ENCODE measurements at places on chromosomes 5 and 9.
A peak's percentile ranks its signal among the peaks of the same experiment; 100 is the strongest.

GRCh38 chr9:109967651-109968642, 187.9 kb downstream of the PALM2AKAP2 start:
- peak; percentile 43 for DNase-seq

- DNase-seq: no peak
These were observed 69.8 kb upstream of the CNTLN start for GRCh38 chr9:17065062-17065461.

GRCh38 chr9:75626860-75627259, 263.6 kb upstream of the PCSK5 start:
- no peak for DNase-seq

DNA sequence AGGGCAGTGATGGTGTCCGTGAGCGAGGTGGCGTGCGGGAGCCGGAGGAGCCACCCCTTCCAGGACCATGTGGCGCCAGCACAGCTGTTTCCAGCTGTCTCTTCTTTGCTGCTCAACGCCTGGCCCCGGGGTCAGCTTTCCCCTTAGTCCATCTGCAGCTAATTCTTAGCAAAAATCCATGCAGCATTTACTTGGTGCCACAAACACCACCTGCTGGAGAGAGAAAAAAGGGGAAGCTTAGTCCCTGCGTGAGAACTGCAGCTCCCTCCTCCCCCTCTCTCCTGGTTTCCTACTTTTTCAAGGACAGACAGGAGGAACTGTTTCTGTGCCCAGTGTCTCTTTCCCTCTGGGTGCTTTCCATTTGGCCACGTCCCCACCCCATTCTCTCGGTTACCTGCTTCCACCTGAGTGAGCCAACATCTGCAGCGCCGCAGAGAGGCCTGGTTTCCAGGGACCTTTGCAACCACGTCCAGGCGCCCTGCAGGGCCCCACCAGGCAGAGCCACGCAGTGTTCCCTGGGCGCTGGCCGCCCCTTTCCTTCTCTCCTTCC, 3.4 kb downstream of the SLC6A19 start:
- DNase-seq: no peak

DNA sequence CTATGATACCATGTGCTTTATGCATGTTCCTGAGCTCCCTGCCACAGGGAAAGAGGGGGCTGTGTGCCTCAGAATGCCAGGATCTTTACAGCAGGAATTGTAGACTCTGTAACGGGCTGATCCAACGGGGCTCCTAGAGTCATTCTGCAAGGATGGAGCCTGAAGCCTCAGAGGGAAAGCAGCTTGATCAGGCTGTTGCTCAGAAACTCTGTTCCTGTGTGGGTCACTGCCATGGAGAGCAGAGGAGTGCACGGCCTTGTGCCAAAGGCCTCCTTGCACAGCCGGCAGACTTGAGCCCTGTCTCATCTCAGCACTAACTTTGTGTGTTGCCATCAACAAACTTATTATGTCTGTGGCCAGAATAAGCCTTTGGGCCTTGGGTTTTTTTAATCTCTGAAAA, 51.8 kb downstream of the AMBP start:
- DNase-seq: no peak

DNA sequence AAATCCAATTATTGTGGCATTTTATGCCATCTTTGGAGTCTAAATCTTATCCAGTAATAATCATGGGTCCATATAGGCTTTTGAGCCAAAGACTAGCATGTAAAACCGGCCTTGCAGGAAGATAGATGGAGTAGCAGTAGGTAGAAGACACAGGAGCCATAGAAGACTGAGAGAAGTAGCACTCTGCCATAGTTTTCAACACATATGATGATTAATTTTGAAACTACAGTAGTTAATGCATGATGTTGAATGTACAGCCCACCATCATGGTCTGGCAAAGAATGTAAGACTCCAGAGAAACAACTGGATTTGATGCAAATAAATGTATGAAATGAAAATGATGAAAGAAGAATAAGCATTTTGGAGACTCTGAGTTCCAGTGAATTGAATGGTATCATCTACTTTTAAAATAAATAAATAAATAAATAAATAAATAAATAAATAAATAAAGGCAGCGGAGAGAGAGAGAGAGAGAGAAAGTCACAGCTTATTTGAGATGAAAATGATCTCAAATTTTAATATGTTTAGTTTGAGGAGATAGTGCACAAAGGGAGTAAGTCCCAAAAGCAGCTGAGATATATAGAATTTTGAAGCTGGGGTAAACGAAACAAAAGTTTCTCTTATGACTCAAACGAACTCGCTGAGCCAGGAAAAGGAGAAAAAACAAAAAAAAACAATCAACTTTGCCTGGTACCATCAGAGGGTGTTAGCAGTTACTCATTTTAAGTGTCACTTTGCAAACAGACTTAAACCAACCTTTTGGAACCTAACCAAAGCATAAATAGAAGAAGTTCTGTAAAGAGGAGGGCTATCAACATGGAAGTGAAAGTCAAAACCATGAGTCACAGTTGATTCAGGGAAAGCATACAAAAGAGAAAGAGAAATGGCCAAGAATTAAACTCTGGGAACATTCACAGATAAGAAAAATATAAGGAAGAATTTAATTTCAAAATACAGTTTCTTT, 388.7 kb downstream of the CETN3 start:
- peak; percentile 29 for DNase-seq

DNA sequence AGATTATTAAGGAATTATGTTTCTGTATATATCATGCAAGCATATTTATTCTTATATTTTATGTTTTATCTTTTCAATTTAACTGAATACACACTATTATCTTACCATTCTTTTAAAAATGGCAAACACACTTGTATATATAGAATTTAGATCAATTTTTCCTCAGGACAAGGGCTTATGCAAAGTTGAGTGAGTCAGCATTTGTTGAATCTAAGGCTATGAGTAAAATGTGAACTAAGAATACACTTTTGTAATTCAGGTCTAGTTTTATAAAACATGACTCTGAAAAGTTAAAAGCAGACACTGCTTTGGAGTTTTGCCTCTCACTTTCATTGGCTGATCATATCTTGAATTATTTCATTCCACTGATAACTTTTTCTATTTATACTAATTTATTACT, 127.8 kb downstream of the FOCAD start:
- no peak for DNase-seq

DNA sequence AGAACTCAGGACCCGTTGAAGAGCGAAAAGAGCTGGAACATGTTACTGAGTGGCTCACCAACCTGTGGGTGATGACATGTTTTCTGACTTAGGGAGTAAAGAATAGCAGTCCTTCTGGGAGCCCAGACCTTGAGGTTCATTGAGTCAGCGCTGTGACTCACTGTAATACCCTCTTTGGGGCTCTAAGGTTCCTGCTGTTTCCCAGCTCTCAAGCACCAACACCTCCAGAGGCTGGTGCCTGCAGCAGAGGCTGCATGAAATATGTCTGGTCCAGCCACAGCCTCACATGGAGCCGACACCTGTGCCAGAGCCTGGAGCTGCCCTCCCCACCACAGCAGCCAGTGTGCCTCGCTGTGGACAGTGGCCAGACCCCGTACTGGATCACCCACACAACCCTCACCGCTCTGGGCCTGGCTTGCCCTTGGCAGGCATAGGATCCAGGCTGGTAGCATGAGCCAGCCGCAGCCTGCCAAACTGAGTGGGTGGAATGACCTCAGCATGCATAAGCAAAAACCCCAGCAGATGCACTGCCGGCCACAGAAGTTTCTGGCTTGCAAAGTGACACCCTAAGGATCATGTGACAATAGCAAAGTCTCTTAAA, 143.5 kb upstream of the MRPS30 start:
- no peak for DNase-seq

GRCh38 chr5:28415791-28416443, 1377.5 kb upstream of the CDH9 start:
- DNase-seq: no peak

- no peak for DNase-seq
These were observed 36.5 kb downstream of the PALM2AKAP2 start for GRCh38 chr9:109816490-109816889.

GRCh38 chr9:83431101-83432060, 106.8 kb downstream of the FRMD3 start:
- peak; percentile 23 for DNase-seq

DNA sequence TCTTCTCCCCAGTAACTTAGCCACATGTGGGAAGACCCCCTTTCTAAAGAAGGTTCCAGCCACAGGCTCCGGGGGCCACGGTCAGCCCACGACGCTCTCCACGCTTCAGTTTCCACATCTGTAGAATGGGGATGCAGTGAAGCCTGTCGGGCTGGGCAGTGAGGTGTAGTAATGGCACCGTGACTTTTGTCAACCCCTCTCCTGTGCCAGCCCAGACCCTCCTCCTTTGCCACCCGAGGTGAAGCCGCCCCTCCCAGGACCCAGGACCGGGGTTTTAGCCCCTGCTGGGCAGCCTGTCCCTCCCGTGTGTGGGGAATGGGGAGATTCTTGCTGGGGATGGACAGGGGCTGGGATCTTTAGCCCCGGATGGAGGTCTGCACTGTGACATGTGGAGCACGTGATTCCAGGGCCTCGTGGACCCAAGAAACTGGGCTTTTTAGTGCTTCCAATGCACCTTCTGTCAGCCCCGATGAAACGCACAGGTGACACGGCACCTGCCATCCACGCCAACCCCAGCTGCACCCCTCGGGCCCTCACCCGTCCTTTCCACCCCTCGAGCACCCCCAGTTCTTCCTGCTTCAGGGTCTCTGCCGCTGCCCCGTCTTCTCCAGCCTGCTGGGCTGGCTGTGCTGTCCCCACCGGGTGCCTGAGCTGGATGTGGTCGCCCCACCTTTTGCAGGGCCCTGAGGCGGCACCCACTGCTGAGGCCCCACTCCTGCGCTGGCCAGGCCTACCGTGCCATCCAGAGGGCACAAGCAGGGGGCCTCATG, 13.4 kb upstream of the RNU6ATAC start:
- no peak for DNase-seq

GRCh38 chr5:62082370-62082801, 223.6 kb upstream of the KIF2A start:
- no peak for DNase-seq

DNA sequence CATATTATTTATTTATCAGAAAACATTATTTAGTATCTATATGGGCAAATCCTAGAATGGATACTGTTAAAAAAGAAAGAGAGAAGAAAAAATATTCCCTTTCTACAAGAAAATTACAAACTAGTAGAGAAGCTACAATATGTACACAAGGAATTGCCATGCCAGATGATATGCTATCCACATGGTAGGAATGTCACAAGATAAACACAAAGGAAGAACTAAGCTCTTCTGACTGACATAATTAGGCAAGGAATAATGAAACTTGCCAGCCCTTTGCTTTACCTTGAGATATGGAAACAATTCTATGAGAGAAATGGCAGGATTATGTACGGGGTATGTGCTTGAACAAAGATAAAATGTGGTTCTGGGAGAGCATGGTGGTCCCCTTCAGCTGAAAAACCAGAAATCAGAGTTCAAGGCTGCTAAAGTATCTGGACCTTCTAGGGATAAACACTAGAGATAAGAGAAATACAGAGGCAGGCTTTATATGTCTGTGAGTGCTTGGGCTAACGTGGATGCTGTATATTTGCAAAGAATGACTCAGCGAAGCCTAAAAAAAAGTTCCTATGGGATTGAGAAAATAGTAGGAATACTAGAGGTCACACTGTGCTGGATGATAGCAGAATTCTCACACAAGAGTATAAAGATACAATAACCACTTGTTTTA, 451.6 kb downstream of the TLE1 start:
- no peak for DNase-seq

DNA sequence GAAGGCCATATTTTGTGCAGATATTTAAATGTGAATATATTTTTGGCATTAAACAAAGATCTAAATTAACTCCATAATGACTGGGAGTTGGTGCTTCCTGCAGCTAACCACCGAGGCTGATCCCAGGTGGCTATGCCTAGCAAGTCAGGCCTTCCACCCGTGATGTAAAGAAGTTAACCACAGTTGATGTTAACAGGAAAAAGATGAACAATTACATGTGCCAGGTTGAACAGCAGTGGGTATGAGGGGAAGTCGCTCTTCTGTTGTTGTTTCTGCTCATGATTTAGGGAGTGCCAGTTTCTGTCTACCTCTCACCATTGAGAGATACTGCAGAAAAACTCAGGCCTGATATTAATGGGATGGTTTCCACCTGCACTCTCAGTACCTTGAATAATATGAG, 334.3 kb downstream of the EBF1 start:
- DNase-seq: no peak

- DNase-seq: no peak
These were observed 48.2 kb downstream of the TLE4 start for GRCh38 chr9:79619930-79620329.

DNA sequence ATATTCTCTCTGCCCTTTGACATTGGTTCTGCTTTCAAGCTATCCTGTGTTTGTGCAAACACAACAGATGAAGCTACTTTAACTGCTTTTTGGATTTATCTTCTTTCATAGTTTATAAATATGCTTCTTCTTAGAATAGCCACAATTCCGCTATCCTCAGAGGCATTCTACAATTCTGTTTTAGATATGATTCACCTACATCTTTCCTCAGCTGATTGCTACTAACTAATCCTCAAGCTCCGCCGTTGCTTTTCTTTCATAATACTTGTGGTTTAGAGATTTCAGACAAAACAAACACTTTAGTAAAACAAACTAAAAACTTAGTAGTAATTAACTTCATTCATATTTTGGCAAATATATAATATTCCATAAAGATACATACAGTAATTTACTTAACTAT, 52.5 kb downstream of the ECPAS start:
- no peak for DNase-seq

GRCh38 chr5:59766427-59767210, 126.9 kb downstream of the PDE4D start:
- no peak for DNase-seq

GRCh38 chr5:32780508-32780919, 69.4 kb downstream of the NPR3 start:
- DNase-seq: no peak

DNA sequence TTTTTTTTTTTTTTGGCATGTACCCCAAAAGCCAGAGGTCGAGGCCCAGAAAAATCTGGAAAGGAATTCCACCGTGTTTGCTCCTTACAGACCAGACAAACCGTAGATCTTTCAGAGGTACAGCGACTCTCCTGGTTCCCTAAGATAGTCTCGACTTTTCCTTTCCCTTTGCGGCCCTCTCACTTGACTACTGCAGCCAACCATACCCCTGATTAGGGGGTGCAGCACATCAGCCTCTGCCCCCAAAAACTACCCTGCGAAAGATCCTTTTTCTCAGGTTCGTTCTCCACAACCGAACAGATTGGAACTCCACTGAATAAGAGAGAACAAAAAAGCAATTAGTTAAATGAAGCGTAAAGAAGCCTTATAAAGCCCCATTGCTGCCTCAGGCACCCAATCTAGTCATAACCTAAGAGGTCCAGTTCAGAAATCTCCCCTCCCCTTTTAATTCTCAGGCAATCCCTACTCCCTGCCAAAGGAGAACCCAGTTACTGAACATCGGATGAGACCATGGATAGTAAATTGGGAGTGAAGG, 379 bp upstream of the TICAM2 start:
- DNase-seq: peak; percentile 24

All from GM10248 (cell line).